Activated T-helper 2 cell treated with anti-CD3 and anti-CD28 coated beads, Interferon-gamma antibody, Interleukin-2, Interleukin-4, amounts not matched to agents 10 μg/mL and 5 μg/mL and 100 μg/mL, durations not matched to agents 14 hours and 24 hours and 36 hours (primary cell): ENCODE measurements at places on chromosomes 7 and 10. TPM values are rescaled to one million over a fixed set of nuclear protein-coding genes. Genes with fewer than 3 reads are reported as not detected.

EBLN1 gene
- total RNA-seq, result not detected in 2 replicates

TIMM23 gene
- 90.9 and 93.6 TPM in 2 replicates for total RNA-seq

DNA sequence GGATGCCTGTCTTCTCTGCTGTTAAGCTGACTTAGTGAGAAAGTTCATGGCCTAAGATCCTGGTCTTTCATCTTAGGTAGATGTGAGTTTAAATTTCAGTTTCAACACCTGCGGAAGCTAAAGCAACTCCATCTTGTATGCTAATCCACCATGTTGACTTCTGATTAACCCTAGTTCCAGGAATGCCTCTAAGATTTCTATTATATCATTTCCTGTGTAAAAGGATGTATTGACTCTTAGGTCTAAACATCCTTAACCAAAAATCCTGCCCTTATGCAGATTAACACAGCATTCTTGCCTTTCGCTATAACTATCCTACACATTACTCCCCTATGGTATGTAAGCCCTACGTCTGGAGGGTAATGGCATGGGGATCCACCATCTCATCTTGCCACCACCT, 94.4 kb upstream of the CCDC6 start:
- DNase-seq, result no peak

GRCh38 chr10:46228563-46229071, 58.2 kb upstream of the ANTXRL start:
- DNase-seq, result peak; percentile 28
